ENCODE measurements at places on chromosomes 6 and 20.

DNA sequence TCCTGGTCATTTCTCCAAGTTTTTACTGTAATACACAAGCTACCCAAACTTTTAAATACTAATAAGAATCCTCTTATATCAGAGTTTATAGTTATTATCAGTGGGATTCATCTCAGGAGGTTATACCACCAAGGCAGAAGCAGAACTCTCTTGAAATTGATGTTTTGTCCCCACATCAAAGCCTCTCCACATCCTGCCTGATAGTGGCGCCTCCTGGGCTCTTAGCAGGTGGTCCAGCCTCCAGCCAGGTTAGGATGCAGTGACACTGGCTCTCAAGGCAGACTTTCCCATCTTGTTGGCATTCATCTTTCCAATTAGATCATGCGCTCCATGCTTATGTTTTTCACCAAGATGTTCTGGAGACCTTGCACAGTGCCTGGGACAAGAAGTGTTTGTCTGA lies 81.8 kb upstream of the INSM1 start:
- no peak for DNase-seq

- DNase-seq = no peak
Measured at GRCh38 chr6:119308991-119309657, 40.4 kb downstream of the MAN1A1 start.

DNA sequence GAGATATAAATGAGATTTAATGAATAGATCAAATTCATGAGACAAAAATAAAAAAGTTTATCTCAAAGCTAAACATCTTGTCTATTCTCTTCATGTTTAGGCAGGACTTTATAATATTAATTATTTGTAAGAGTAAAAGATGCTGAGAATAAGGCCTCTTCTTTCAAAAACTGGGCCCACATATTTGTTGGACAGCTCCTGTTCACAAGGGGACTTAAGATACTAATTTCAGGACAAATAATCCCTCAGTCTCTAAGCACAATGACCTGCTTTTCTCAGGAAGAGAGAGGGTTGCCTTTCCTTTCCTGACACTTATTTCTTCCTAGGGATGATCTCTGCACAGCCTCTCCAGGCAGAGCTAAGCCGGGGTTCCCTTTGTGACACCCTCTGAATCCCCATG lies 43.3 kb downstream of the NOX3 start:
- peak; percentile 24 for DNase-seq

DNA sequence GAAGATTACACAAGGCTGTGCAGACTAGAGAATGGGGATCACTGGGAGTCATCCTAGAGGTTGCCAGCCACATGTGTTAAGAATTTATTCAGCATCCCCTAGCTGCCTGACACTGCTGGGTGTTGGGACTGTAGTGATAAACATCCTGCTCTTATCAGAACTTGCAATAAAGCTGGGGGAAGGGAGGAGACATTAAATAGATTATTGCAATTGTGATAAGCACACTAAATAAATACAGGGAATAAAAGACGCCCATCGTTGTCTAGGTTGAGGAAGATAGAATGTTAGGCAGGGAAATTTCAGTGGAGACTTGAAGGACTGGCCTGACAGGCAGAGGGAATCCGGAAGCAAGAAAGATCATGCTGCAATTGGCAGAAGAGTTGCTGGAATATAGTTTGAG lies 33.2 kb upstream of the TRAM2 start:
- no peak for DNase-seq

DNA sequence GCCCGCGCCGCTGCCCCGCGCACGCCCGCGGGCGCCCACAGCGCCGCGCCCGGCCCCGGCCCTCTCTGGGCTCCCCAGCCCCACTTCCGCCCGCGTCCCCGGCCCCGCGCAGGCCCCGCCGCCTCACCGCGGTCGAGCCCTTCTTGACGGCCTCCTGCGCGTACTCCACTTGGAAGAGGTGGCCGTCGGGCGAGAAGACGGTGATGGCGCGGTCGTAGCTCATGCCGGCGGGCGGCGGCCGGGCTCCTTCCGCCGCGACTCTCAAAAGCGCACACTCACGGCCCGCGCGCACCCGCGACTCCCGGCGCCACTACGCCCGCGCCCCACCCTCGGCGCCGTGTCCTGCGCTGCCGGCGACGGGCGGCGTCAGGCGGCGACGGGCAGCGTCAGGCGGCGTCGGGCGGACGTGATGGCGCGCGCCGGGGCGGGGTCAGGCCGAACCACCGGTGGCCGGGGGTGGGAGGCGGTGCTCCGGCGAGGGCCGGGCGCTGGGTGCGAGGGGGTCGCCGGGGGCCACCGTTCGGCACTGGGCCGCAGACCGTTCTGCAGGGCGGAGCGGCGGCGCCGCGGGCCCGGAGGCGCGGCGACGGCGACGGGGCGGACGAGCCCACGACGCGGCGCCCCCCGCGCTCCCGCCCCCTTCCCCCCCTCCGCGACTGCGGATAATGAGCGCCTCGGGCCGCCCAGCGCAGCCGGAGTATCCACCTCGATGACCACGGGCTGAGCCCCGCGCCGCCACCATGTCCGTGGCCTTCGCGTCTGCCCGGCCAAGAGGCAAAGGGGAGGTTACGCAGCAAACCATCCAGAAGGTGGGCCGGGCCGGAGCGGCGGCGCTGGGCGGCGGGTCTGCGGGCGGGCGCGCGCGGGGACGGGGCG lies at the start of the genes PSMA7 and SS18L1:
PSMA7 (minus strand) TSS at position 314 of the 876 bp plus-strand sequence; CDS start at position 223, 91 bp downstream.
SS18L1 (plus strand) TSS at position 689 of the 876 bp plus-strand sequence; CDS start at position 741, 52 bp downstream.
- DNase-seq = peak; percentile 79

DNA sequence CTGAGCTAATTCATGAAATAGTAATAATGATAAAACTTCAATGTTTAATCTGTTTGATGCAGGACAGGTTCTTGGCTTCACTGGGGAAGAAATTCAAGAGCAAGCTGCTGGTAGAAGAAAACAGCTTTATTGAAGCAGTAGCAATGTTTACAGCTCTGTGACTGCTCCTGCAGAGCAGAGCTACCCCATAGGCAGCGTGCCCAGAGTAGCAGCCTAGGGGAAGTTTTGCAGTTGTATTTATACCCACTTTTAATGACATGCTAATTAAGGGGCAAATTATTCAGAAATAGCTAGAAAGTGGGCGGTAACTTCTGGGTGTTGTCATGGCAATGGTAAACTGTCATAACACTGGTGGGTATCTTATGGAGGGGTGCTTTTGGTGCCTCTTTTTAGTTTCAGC lies 518.0 kb downstream of the RFPL4B start:
- no peak for DNase-seq

- peak; percentile 68 for DNase-seq
Measured at GRCh38 chr20:31607640-31608250, 2.7 kb downstream of the ID1 start.

GRCh38 chr6:152821525-152821924 lies 70.9 kb downstream of the VIP start:
- no peak for DNase-seq

- DNase-seq = peak; percentile 67
Measured at GRCh38 chr6:54892831-54893230, 46.3 kb downstream of the FAM83B start.

GRCh38 chr20:50802289-50802688 lies 7.4 kb downstream of the BCAS4 start:
- no peak for DNase-seq

DNA sequence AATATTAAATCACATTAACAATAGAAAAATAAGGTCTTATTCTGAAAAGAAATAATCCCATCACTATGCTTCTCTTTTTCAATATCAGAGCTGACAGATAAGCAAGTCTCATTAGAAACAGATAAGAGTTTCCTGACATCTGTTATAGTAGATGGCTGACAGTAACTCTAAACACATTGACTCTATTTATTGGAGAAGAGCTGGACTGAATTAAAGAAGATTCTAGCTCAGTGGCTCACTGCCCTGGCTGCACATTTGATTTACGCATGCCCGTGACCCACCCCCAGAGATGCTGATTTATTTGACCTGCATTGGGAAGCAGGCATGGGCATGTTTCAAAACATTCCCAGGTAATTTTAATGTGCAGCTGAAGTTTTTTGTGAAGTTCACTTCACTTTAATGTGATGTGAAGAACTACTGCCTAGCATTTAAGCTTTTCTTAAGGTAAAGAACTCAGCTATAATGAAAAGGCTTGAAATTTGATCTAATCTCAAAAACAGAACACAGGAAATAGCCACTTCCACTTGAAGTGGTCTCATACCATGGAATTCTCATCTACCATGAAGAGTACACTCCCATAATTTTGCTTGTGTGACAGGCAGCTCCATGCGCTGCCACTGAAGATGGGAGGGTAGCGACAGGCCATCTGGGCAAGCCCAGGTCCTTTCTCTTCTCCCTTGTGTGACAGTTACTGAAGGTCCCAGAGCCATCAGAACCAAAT lies 162.3 kb downstream of the TPBG start:
- no peak for DNase-seq

- DNase-seq = no peak
Measured at GRCh38 chr6:164216368-164216767, 801.9 kb downstream of the QKI start.

GRCh38 chr20:3698591-3699001 lies 13.8 kb downstream of the SIGLEC1 start:
- no peak for DNase-seq

GRCh38 chr6:133551847-133552341 lies 310.7 kb downstream of the EYA4 start:
- peak; percentile 99 for DNase-seq

DNA sequence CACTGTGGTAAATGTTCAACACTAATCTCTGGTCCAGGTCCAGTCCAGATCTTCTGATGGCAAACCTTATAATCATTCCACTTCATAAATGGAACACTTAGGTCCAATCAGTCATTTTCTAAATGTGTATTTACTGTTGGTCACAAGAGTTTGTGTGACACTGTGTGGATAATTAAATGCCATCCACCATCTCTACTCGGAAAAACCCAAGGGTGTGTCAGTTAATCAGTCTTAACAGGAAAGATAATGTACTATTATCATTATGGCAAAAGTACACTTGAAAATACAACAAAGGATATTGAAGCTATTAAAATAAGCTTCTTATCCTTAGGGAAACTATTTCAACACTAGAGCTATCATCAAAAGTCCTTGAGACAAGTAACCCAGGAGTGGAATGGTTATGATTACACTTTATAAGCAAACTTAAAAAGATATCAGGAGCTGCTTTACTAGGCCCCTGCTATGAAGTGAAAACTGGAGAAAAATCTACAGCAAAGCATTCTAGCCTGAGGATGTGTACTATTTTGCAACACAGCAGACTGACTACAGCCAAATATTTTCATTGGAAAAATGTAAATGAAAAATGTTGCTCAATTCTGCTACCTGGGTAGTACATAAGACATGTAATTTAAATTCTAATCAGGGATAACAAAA lies 227.9 kb downstream of the LAMA2 start:
- no peak for DNase-seq

DNA sequence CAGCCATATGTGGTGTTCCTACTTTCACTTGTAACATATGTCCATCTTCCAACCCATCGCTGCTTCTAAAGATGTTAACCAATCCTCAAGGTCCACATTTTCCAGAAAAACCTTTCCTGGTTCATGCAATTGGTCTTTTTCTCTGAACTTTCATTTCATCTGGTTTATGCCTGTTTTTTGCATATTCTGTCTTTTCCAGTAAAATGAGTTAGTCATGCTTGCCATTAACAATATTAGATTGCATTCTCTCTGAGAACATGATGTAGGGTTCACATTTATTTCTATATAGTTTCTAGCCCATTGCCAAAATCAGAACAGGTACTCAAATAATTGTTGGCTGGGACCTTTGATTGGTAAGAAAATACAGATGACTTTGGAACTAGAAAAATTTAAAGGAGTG lies 36.7 kb downstream of the HIVEP2 start:
- DNase-seq = no peak

GRCh38 chr6:51261691-51262090 lies 443.0 kb downstream of the TFAP2B start:
- no peak for DNase-seq

GRCh38 chr20:59176812-59177211 lies 13.2 kb downstream of the ZNF831 start:
- DNase-seq = no peak

GRCh38 chr6:132369526-132369925 lies 31.7 kb downstream of the MOXD1 start:
- peak; percentile 52 for DNase-seq

DNA sequence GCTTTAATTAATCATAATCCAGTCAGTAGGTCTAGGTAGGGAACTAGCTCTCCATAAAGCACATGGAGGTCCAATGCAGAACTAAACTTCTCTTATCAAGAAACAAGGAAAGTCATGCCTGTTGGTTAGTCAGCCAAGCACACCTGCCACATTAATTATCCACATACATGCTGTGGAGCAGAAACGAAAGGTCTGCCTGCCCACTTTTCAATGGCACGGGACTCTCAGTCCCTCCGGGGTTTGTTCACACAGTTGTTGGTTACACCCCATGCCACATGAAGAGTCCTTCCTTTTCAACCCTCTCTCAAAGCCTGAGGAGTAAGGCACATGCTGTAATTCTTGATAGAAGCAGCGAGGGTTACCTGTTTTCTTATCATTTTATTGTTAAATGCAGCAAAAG lies 1096.4 kb upstream of the MAP3K7 start:
- no peak for DNase-seq

DNA sequence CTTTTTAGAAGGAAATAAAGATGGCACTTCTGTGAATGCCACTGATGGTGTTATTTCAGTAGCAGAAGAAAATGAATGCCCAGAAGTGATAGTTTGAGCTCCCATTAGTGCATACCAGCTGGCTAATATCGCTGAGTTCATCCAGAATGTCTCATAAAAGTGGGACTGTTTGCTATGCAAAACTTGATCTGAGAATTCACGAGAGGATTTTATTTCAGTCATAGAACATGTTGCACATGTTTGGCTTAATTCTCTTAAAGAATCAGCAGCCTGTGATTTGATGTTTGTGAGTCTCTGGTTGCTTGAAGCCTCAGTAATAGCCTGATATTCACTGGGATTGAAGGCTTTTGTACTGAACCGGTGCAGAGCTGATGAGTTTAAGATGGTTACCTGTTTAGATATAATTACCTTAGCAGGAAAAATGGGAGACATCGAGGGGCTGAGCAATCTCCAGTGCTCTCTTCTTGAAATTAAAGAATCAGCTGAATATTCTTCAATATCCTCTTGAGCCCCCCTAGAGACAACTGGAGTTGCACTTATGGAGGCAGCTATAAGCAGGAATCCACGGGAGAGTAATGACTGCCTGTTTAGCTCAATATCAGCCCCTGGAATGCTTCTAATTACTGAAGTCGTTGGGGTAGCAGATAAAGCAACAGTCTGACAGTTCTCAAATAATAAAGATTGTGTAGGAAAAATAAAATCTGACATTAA lies 955.5 kb downstream of the PHF3 start:
- no peak for DNase-seq

DNA sequence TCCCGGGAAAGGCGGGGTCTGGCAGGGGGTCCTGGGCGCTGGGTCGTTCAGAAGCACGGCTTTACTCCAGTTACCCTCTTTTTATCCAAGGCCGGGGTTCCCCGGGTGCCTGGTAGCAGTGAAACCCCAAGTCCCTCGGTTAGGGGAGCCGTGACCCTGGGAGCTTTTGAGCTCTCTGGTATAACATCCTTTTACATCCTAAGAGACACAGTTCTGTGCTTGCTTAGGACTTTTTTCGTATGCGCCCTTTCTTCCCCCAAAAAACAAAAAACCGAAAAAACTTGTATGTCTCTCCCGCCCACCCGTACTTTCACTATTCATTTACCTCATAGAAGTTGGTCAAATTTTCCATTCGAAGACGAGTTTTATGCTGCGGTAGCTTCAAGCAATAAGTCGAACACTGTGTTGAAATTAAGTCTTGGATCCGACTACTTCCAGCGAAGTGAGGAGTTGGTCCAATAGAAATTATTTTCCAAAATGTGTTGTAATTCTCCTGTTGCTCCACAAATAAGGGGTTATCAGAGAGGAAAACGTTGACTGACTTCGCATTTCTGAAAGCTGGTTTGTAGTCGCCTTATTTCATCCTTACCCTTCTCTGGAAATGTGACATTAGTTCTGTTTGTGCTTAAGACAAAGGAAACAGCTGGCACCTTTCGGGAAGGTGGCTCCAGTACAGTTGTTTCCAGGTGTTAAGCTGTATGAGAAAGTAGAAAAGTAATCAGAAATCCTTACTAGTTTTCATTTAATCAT lies 816 bp upstream of the MAN1A1 start:
- peak; percentile 78 for DNase-seq
